ENCODE measurements at places on chromosomes 3 and 15. TPM values are rescaled to one million over a fixed set of nuclear protein-coding genes. Genes with fewer than 3 reads are reported as not detected.
A peak's percentile ranks its signal among the peaks of the same experiment; 100 is the strongest.

The RBP2 gene
- not detected for total RNA-seq

The NPAP1 gene
- total RNA-seq = 0.31 TPM

The SNTN gene
- total RNA-seq = not detected

- DNase-seq = no peak
Measured at GRCh38 chr3:129577925-129578786, 28.3 kb downstream of the PLXND1 start.

GRCh38 chr15:78209646-78210348, 24.6 kb downstream of the ACSBG1 start:
- DNase-seq = no peak

GRCh38 chr3:42052484-42053351, 38.4 kb upstream of the TRAK1 start:
- DNase-seq = peak; percentile 45

- DNase-seq = no peak
Measured at GRCh38 chr3:138594935-138595610, 1.0 kb upstream of the CEP70 start.

DNA sequence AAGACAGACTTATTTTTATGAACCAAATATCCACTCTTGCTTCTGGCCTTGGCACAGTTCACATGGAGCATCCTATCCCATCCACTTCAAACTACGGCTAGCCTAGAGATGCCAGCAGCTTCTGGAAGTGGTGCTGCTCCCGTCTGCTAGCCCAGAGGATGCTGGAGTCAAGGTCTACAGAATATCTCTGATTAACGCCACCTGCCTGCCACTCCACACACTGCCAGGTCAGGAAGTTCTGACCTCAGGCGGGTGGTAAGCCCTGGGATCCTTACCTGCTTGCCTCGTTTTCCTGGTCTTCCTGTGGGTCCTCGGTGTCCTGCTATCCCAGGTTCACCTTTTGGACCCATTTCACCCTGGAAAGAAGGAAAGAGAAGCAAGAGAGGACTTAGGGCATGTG, 42.9 kb downstream of the EAF1 start:
- no peak for DNase-seq

- DNase-seq = no peak
Measured at GRCh38 chr3:119733812-119734211, 31.0 kb downstream of the CFAP91 start.

DNA sequence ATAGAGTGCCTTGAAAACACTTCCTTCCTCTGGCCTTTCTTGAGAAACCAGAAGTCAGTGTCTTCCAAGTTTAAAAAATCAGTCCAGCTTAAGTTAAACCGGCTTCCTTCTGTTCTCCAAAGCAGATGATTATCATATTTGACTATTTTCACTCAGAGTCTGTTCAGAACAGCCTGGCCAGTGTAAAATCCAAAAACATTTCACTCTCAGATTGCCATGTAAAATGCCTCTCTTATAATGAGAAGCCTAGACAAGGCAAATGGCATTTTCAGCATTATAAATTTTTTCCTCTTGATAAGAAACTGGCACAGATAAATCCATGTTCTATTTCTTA, 193.5 kb downstream of the TNIK start:
- no peak for DNase-seq
